ENCODE measurements at places on chromosomes 1 and 21.

- DNase-seq = no peak
Observed at GRCh38 chr1:30708361-30708728, 15.0 kb downstream of the MATN1 start.

- DNase-seq = no peak
Observed at GRCh38 chr1:210764536-210764935, 369.4 kb downstream of the KCNH1 start.

DNA sequence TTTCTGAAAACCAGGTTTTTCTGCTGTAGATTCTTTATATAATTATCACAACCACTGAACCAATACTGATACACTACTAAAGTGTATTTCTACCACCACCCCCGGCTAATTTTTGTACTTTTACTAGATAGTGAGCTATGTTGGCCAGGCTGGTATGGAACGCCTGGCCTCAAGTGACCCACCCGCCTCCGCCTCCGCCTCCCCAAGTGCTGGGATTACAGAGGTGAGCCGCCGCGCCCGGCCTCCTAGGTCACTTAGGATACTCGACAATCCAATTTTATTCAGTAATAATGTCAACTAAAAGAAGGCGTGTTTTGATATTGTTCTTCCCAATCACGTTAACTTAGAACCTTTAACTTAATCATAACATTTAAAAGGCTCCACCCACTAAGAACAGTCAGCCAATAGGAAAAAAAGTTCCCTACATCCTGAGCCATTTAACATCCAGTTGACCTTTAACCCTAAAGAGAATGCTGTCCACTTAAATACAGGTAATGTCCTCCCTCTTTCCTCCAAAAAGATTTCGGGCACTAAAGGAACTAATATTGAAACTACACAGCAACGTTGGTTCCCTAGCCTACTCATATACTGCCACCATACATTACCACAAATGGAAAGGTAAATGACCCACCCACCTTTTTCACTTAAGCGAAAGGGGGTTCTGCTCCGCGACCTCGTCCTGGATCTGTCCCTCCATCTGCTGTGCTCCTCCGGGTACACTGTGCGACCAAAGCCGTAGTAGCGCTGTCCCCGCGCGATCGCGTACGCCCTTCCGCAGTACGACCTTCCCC is 1.2 kb downstream of the RSRP1 start:
- DNase-seq = no peak

GRCh38 chr1:59631561-59632255 is 183.0 kb upstream of the HOOK1 start:
- no peak for DNase-seq

- no peak for DNase-seq
Observed at GRCh38 chr1:225361176-225361575, 66.7 kb downstream of the LBR start.

- no peak for DNase-seq
Observed at GRCh38 chr1:170765712-170766330, 101.9 kb downstream of the PRRX1 start.
